ENCODE measurements at places on chromosomes 11 and 22.

DNA sequence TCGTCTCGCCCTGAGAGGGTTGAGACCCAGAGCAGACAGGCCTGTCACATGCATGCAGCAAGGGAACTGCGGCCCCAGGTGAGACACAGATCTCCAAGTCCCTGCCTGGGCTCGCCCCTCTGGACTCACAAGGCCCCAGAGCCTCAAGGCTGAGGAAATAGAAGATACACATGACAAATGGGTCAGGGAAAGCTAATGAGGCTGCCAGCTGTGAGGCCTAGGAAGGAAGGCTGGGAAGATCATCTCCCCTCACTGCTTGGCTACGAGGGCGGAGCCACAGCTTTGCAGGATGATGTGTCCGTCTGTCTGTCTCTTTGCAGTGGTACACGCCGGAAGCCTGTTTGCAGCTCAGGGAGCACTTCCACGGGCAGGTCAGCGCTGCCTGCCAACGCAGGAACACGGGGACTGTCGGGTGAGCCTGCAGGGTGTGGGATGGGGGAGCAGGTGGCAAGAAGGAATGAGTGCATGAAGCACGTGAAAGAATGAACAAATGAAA lies 4.5 kb downstream of the RAB36 start:
- no peak for DNase-seq

GRCh38 chr22:48846200-48846599 lies 981.5 kb downstream of the BRD1 start:
- no peak for DNase-seq

DNA sequence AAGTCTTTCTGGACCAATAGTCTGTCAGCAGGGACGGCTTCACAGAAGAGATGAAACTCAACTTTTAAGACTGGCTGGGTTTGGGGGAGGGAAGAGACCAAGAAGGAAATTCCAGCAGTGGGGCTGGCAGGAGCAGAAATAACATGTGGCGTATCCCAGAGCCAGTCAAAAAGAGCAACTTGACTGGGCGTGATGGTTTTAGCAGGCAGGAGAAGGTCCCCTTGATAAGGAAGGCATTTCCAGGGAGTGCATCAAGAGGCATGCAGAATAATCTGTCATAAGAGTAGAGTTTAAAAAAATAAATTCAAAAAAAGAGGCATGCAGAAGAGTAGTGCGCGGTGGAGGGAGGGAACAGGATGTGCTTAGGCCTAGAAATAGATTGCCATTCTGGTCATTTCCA lies 52.5 kb downstream of the C22orf31 start:
- DNase-seq = no peak

GRCh38 chr11:6315811-6316425 lies 4.4 kb downstream of the CAVIN3 start:
- peak; percentile 79 for DNase-seq

DNA sequence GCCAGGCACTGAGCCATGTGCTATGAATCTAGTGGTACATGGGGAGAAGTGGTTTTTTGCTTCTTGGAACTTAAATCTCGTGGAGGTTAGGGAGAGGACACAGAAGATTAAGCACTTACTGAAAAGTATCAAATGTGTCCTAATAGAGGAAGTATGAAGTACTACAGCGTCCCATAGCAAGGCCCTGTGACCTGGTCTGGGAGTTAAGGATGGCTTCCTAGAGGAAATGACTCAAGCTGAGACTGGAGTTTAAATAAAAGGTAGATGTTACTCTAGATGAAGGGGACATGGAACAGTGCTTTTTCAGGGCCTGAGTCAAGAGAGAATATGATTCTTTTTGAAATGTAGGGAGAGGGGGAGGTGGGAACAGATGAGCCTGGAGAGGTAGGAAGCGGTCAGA lies 202.9 kb downstream of the GRIK4 start:
- peak; percentile 9 for DNase-seq

DNA sequence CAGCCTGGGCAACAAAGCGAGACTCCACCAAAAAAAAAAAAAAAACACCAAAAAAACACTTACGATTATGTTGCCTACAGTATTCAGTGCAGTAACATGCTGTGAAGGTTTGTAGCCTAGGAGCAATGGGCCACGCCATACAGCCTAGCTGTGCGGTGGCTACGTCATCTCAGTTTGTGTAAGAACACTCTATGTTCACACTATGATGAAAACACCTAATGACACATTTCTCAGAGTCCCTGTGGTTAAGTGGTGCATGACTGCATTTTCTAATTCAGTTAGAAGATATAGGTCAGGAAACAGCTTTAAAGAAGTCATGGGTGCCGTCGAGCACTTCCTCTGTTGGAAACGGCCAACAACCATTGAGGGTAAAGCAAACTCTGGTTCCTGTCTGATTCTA lies 75.7 kb upstream of the ANO1 start:
- DNase-seq = no peak

GRCh38 chr22:50576806-50577696 lies 1.2 kb downstream of the CPT1B start:
- no peak for DNase-seq

- peak; percentile 79 for DNase-seq
These were observed 34.1 kb upstream of the CALCA start for GRCh38 chr11:15006139-15006759.

- peak; percentile 68 for DNase-seq
These were observed 6.0 kb downstream of the MALAT1 start for GRCh38 chr11:65504674-65505465.

DNA sequence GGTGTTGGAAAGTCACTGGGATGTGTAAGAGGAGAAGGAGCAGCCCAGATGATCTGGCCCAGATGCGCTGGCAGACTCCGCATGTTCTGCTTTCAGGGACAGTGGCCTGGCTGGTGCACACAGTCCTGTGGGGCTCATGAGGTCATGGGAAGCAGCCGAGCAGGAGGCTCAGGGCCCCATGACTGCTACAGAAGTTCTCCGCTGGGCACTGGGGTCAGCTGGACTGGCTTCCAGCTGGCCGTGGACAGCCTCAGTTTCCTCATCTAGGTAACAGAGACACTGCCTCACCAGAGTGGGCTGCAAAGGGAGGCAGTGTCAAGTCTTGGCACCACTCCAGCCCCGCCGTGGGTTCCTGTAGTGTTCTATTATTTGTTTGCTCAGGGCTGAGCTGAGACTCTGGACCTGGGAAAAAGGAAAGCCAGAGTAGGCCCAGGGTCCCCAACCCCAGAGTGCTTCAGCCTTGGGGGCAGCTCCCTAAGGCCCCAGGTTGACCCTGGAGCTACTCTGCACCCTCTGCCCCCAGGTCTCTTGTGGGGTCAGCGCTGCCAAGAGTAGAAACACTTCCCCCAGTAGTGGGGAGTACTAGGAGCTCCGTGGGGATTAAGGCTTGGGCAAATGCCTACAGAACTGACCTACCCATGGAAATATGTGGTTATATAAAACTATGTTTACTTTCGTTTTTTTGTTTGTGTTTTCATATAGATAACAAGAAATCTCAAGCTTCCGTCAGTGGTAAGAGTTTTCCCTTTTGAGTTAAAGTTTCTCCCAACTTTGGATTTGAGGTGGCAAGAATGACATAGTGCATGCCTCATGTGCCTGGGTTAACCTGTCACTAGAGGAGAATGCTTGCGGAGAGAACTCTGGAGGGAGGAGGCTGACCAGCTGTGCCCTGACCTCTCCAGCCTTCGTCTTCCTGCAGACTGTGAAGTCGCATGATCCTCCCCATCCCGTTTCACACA lies 45.3 kb downstream of the MED15 start:
- peak; percentile 89 for DNase-seq

DNA sequence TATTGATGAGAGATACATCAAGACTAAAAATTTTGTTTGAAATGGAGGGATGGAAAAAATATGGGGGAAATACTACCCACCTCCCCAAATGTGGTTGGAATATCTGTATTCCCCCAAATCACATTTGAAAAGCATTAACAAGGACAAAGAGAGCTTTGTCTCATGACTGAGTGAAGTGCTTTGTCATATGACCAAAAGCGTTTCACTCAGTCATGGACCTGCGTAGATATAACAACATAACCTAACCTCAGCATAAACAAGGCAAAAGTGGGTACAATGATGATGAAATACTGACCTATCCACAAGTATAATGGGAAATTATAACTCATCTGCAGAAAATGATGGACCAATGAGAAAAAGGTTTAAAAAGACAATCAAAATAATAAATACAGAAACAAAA lies 418.3 kb downstream of the TBC1D22A start:
- no peak for DNase-seq

GRCh38 chr11:114085965-114086793 lies 26.7 kb downstream of the ZBTB16 start:
- no peak for DNase-seq

- DNase-seq = no peak
These were observed 12.6 kb upstream of the OMP start for GRCh38 chr11:77090046-77090372.

- no peak for DNase-seq
These were observed 1598.1 kb downstream of the FAM181B start for GRCh38 chr11:81135570-81135969.

DNA sequence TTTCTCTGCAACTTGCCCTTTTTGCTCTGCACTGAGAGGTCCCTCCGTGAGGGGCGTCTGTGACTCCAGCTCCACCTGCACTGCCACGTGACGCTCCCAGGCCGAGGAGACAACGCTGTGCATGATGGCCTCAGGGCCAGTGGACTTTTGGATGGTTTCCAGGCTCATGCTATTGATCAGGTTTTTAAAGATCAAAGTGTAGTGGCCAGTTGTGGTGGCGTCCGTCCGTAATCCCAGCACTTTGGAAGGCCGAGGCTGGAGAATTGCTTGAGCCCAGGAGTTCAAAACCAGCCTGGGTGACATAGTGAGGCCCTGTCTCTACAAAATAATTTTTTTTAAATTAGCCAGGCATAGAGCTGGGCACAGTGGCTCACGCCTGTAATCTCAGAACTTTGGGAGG lies 16.1 kb downstream of the RPL3 start:
- DNase-seq = no peak

DNA sequence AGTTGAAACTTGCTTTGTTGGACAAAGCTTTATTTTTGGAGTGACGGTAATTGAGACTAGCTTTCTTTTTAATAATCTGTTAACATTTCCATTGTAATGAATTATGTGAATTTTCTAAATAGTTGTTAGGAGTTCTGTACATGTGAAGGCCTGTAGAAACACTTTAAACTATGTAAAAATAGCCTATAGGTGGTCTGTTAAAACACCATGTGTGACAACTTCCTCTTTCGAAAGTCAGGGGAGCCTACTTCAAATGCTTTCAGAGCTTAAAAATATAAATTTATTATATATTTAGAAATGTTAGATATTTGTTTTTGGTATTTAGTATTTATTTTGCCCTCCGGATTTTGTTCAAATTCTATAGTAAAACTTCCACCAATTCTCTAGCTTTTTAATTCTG lies 28.7 kb downstream of the DDIAS start:
- DNase-seq = no peak

- no peak for DNase-seq
These were observed 5.2 kb downstream of the DGAT2 start for GRCh38 chr11:75773595-75774353.

DNA sequence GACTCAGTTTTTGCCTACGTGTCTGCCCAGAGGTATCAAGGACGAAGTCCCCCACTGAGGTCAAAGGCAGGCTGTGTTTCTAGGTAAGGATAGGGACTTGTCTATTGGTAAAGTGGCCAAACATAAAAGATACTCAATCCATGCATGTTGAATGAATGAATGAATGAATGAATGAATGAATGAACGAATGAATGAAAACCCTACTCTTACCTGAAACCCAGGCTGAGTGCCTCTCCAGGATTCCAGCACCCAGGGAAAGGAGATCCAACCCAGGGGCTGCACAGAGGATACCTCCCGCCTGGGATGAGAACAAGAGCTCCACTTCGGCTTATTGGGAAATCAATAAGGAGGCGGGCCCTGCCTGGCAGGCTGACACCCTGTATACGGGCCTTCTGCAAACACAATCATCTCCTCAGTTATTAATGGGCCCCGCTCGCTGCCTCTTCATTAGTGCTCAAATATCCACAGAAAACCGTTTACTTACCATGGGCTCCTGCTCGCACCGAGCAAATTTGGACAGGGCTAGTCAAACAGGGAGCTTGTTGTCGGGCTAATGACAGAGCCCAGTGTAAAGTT lies 177.4 kb downstream of the BUD13 start:
- DNase-seq = no peak

DNA sequence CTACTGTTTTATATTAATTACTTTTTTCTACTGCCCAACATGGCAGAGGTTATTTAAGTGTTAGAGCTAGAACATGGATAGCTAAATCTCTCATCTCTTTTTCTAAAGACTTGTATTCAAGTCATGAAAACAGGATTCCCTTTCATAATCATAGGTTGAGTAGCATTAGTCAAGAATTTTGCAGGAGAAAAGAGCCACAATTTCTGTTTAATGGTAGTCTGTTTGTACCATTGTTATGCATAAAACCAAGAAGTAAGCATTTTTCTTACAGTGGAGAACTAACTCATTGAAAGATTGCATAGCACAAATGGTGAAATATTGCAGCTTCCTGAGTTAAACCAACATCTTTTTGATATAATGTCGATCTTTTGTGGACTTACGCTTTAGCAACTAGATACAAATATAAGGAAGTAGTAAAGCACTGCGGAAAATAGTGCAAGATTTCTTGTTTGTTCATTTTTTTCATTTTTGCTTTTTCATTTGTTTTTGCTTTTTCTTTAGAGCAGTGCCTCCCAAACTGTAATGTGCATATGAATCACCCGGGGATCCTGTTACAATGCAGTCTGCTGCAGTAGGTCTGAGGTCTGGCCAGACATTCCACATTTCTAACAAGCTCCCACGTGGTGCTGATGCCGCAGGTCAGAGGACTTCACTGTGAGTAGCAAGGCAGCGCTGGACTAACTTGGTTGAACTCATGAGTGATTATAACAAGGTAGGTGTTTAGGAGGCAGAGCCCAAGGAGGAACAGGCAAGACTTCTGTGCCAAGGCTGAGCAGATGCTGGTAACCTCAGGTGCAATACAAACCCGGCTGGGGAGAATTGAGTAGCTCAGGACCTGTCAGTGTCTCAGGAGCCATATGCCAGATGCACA lies 4.6 kb downstream of the ETS1 start:
- peak; percentile 99 for DNase-seq

- peak; percentile 51 for DNase-seq
These were observed 524 bp upstream of the SLC25A17 start for GRCh38 chr22:40819599-40820140.

DNA sequence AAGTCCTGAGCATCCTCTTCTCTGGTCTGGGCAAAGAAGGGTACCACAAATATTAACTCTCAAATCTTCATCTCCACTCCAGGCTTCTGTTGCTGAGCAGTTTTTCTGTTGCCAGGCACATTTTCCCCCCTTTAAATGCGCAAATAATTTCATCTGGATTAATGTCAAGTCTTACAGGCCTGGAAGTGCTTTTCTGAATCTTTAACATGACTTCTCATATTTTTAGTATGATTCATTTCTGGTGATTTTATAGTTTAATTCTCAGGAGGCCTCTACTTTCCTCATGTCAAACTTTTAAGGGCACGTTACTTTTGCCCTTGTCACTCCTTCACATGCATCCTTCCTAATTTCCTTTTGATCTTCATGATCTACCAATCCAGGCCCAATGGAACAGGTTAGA lies 510.2 kb downstream of the METTL15 start:
- peak; percentile 38 for DNase-seq

GRCh38 chr11:10590218-10590915 lies 21.9 kb upstream of the LYVE1 start:
- DNase-seq = peak; percentile 29

- no peak for DNase-seq
These were observed 1.6 kb upstream of the ATG16L2 start for GRCh38 chr11:72812604-72812966.

Data from choroid plexus epithelial cell (primary cell).